CD8-positive, alpha-beta memory T cell (primary cell): ENCODE measurements at places on chromosomes 2 and 18. TPM values are rescaled to one million over a fixed set of nuclear protein-coding genes. Genes with fewer than 3 reads are reported as not detected.

DNA sequence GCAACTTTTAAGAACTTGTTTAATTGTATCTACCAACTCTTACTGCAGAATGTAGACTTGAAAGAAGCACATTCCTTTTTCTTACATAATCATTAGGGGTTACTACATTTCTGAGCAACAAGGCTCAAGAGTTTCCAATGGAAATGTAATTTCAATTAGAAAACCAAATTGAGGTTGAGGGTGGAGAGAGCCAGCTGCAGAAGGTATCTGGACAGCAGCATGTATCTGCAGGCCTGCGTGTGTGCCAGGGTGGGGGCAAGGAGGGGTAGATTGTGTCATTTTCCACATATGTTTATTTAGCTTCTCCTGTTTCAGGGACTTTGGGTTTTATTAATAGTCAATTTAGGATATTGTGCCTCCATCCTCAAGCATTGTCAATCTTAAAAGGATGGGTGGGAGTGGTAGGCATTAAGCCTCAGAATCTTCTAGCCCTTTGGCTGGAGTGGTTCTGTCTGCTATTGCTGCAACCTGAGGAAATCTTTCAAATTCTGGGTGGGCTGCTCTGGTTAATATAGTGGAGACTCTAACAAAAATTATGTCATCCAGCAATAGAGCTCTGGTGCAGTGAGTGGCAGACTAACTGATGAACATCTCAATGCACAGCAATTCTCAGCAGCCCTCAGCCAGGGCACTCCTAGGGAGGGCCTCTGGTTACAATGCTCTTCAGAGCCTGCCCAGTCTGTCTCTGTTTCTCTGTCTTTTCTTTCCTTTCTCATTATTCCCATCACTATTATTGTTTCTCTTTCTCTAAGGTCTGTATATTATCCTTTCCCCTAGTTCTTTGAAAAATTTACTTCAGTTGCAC lies 151.4 kb downstream of the RPIA start:
- DNase-seq = no peak

DNA sequence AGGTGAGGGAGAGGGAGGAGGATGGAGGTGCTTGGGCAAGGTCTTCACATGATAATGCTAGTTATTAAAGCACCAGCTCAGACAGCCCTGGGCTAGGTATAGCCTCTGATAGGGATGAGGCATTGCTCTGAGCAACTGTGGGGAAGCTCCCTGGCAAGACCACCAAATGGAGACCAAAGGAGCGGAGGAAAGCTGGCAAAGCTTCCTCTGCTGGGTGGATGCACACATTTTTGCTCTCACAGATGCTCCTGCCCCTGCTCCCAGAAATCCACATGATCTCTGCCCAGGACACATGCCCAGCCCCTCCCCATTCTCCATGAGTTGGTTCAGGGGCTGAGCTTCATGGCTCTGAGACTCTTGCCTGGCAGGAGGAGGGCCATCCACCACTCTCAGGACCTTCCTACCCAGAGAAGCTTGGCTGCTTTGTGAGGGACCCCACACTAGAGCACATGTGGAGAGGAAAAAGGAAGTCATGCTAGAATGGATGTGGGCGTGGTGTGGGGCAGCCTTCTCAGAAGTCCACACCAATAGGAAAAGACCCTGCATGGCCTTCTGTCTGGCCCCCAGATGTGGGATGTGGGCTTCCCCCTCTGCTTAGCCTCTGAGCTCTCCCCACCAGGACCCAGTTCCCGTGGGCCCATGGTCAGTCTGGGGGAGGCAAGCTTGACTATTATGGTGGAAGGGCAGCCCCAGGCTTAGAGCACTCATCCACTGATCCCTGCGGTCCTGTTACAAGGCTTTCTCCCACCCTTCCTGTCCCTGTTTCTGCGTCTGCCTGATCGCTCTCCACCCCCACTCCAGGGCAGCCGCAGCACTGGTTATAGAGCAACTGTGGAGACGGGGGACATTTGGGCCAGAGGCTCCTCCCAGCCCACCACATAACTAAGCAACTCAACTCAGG lies 10.5 kb upstream of the CYP26B1 start:
- no peak for DNase-seq

Gene RTP5
- total RNA-seq = 0.11 TPM

- DNase-seq = no peak
These were observed 3.1 kb upstream of the GPR17 start for GRCh38 chr2:127642706-127643438.

Gene DOCK10
- total RNA-seq = 135 TPM

DNA sequence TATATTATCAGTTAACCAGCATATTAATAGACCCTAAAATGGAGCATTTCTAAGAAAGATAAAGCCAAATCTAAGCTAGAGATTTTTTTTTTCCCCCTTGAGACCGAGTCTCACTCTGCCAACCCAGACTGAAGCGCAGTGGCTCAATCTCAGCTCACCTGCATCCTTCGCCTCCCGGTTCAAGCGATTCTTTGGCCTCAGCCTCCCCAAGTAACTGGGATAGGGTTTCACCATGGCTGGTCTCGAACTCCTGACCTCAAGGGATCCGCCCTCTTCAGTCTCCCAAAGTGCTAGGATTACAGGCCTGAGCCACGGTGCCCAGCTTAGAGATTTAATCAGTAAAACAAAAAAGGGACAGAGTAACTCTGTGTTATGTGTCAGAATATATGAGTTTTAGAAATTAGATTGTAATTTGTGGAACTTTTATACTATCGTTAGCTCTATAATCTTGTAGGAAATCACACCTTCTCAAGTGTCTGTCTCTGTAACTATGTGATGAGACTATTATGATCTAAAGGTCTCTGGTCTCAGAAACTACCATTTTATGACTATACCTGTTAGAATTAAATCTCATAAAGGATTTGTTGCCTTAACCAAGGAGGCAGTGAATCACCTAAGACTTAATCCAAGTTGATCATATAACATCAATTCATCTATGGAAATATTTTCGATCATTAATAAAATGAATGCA lies 34.0 kb downstream of the YWHAQ start:
- no peak for DNase-seq

- no peak for DNase-seq
These were observed 84.0 kb downstream of the POLR1A start for GRCh38 chr2:86021396-86022378.

DNA sequence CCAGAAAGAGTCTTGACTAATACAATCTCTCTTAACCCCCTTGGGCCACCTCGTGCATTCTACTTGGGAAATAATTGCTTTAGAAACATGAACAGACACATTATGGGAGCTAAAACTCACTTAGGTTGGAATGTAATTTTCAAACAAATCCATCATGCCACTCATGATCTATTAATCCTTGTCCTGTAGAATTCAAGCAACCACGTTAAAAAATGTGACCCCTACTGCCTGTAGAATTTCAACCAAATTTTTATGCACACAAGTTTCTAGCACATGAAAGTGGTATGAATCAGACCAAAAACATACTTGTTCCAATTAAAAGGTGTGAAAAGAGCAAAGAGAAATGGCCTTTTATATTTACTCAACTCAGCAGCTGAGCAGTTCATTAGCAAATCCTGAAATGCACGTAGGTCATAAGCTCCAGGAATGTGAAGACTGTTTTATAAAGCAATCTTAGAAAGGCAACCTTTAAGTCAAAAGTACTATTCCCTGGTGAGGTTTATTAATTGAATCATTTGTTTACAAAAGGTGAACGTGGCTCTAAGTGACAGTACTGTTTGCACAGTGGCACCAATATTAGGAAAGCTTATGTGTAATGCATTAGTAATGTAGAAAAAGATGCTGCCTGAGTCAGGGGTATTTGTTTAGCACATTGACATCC lies 459.4 kb upstream of the UBE2E3 start:
- no peak for DNase-seq

- DNase-seq = no peak
These were observed 58.6 kb upstream of the NYAP2 start for GRCh38 chr2:225340923-225341322.

DNA sequence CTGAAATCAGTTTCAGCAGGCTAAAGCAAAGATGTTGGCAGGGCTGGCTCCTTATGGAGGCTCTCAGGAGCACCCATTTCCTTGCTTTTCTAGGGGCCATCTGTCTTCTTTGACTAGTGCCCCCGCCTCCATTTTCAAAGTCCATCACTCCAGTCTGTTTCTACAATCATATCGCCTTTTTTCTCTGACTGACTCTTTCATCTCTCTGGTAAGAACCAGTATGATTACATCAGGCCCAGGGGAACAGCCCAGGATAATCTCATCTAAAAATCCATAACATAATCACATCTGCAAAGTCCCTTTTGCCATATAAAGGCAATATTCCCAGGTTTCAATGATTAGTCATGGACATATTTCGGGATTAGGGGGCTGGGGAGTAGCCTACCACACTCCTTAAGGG lies 57.0 kb downstream of the CUL3 start:
- no peak for DNase-seq

DNA sequence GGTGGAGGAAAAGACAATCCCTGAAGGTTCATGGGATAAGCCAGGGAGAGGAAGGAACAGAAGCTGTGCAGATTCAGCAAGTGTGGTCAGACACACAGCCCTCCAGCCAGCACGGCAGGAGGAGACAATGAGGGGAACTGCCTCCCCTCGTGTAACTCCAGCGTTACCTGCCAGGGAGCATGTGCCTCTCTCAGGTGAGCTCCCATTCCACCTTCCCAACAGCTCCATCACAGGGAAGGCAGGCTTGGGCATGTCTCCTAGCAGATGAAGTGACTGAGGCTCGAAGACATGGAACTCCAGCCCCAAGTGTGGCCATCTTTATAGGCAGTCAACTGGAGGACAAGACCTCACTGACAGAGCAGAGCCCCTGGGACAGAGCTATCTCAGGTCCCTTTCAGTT lies 47.4 kb downstream of the ZBTB7C start:
- DNase-seq = no peak

GRCh38 chr2:98730707-98731040 lies 258 bp downstream of the MGAT4A start:
- DNase-seq = peak; percentile 75

DNA sequence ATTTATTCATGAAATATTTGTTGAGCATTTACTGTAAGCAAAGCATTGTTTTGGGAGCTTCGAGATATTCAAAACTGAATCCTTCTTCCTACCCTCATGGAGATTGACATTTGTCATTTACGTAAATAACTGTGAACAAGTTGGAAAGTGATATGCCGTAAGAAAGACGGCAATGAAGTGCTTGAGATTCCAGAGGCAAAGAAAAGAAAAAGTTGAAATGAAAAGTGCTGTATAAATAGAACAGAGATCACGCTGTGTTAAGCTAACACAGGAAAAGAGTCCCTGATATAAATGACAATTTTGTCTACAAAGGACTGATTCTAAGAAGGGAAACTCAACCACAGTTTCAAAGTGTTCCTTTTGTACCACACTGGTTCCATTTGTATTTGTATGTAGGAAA lies 1.8 kb downstream of the CHRNA1 start:
- DNase-seq = no peak

DNA sequence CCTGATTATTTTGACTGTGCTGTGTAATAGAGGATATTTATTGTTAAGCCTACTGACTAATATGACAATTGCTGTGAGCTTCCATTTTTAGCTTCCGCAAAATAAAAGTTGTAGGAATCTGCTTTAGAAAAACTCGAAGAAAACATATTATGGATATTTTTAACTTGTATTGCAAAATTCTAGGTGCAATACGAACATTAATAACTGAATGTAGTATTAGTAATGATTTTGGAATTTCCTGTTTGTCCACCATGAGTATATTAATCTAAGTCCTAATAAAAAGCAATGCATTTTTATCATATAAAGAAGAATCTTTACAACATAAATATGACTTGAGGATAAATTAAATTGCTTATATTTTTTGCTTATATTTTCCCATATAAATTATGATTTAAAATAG lies 2.4 kb upstream of the DSC3 start:
- no peak for DNase-seq

DNA sequence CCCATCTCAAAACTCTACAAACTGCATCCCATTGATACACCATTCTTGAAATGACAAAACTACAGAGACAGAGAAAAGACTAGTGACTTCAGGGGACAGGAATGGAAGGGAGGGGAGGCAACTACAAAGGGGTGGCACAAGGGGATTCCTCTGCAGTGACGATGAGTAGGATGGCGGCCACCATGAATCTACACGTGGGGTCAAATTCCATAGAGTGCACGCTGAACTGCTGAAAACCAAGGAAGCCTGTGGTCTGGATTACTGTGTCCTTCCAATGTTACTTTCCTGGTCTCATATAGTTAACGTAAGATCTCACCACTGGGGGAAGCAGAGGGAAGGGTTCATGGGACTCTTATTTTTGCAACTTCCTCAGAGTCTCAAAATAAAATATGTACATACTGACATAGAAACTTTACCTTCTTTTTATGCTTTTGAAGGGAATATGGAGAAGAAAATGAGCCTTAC lies 23.6 kb downstream of the COX7A2L start:
- DNase-seq = no peak

DNA sequence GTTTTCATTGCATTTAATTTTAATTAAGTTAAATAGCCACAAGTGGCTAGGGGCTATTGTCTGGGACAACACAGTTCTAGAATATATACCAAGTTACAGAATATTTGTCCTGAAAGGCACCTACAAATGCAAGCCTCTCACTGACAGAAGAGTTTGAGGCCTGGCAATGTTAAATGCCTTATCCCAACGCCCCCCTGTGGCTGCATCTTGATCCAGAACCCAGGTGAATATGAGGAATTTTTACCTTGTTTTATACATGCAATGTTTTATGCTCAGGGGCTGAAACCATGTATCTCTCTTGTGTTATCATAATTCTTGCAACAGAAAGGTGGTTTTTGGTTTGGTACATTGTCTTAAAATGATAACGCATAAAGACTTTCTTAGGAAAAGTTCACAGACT lies 71.8 kb upstream of the SEC11C start:
- no peak for DNase-seq
